Renal pelvis (tissue), 12 donors: ENCODE measurements at places on chromosomes 2 and 18.

- no peak for DNase-seq
These were observed 7.0 kb downstream of the GPR35 start for GRCh38 chr2:240632306-240632721.

DNA sequence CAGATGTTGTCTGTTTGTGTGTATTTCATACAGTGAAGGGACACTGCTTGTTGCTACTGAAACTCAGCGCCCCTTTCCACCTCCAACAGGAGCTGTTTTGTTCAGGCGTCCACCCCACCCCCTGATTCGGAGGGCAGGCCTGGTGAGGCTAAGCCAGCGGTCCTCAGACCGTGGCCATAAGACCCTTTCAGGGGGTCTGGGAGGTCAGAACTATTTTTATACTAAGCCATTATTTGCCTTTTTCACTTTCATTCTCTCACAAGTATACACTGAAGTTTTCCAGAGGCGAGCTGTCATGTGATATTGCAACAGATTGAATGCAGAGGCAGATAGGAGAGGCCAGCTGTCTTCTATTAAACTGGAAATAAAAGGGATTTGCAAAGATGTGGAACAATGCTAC lies 39.7 kb upstream of the IGFBP5 start:
- DNase-seq = peak; percentile 73

GRCh38 chr2:121866789-121867188 lies 111.3 kb downstream of the TSN start:
- DNase-seq = no peak

DNA sequence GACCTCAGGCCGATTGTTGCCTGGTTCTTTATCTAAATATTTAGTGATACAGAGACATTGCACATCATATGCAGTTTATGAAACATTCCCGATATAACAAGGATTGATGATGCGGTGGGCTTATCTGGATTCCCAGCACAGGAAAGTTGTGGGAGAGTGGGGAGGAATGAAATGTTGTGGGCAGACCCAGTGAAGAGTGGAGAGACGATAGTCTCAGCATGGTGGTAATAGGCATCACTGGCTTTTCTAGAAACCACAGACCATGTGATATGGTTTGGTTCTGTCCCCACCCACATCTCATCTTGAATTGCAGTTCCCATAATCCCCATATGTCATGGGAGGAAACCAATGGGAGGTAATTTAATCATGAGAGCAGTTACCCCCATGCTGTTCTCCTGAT lies 34.8 kb upstream of the RND3 start:
- DNase-seq = no peak

DNA sequence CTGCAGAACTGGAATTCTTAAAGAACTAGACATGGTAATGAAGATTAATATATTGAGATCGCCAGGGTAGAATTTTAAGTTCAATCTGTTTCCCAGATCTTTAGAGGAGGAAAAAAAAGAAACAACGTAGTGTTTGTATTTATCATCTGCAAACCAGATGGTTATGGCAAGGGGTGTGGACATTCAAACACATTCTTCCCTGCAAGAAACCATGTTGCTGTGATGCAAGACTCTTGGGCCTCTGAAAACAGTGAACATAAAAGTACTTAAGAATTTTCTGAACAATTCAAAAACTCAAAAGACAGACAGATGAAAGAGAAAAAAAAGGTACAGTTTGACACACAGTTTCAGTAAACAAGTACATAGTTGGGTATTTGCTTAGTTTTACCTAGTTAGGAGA lies 35.6 kb downstream of the COL5A2 start:
- DNase-seq = no peak
